Stimulated activated CD8-positive, alpha-beta memory T cell treated with anti-CD3 and anti-CD28 coated beads, Interleukin-12 subunit alpha, Interleukin-12 subunit beta, amount 100 ng/mL, for 1 hour (primary cell): ENCODE measurements at places on chromosomes 16 and 17.

DNA sequence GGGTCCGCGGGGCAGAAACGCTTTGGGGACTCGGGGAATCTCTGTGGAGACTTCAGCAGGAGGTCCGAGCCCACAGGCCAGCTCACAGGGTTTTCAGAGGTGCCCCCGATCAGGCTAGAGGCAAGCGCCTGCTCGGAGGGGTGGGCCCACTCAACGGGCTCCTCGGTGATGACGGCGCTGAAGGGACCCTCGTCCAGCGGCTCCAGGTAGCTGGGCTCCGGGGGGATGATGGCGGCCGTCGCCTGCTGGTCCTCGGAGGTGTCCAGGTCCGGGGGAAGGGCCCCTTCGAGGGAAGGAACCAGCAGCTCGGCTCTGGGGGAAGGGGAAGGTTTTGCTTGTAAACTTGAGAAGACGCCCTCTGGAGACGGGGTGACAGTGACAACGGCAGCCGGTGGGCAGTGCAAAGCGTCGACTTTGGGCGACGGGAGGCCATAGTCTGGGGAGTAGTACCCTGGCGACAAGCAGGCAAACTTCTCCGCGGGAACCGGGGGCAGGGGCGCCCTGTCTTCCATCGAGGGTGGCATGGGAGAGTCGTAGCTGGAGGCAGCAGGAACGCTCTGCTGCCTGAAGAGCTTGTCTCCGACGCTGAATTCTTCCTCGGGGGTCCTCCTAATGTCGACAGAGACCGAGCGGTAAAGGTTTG, 63.2 kb downstream of the ZNF778 start:
- DNase-seq: no peak

GRCh38 chr17:44768505-44769142, 9.8 kb downstream of the ADAM11 start:
- no peak for DNase-seq

- no peak for DNase-seq
Measured at GRCh38 chr17:1830288-1830687, 483 bp downstream of the RPA1 start.

DNA sequence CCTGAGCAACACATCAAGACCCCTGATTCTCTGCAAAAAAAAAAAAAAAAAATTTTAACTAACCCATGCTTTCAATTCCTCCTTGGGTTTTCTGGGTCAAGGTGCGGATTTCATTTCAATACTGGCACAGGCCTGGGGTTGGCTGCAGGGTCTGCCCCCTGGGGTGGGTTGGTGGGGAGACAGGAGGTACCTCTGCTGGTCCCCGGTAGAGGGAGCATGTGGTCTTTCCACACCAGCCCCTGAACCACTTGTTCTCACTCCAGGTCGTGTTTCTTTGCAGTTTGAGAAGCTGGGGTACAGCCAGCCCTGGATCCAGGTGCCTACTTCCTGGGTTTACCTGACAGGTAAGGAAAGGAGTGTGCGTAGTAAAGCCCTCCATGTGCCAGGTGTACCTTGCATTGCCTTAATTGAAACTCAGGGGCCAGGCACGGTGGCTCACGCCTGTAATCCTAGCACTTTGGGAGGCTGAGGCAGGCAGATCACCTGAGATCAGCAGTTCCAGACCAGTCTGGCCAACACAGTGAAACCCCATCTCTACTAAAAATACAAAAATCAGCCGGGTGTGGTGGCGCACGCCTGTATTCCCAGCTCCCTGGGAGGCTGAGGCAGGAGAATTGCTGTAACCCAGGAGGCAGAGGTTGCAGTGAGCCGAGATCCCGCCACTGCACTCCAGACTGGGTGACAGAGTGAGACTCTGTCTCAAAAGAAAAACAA, 21.8 kb downstream of the SDR42E2 start:
- DNase-seq: no peak

- DNase-seq: no peak
Measured at GRCh38 chr17:50927287-50927686, 61.1 kb upstream of the TOB1 start.

DNA sequence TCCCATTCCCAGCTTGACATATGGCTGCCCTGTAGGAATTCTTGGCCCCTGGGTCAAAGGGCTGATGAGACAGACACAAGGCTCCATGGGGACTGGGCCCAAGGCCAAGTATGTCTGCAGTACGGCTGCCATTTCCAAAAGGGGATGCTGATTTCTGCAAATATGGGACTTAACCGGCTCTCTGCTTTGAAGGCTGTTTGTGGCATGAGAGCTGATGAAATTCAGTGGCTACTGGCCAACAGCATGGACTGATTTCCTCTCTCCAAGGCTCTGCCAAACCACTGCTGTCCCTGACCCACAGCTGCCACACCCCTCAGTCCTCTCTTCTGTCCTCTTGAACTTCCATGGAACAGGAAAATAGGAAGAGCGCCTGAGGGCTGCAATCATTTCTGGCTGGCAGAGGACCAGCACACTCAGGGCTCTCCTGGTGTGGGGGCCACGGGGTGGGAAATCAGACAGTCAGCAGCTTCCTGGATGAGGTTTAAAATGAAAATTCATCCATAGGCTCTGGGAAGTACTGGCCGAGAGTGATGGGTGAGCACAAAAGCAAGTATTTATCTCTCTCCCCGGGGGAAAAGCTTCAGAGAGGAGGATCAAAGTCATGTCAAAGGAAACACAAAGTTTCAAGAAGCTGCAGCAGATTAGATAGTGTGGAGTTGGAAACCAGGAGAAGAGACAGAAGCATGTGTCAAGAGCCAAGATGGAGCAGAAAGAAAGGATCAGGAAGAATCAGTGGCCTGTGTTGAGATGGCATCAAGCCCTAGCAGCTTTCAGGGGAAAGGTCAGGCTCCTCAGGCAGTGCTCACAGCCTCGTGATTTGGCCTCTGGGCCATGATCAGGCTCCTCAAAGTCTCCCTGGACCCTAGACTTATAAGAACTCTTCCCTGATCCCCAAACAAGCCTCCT, 64.1 kb upstream of the SREBF1 start:
- no peak for DNase-seq
